ENCODE measurements at places on chromosomes 1 and 21.

DNA sequence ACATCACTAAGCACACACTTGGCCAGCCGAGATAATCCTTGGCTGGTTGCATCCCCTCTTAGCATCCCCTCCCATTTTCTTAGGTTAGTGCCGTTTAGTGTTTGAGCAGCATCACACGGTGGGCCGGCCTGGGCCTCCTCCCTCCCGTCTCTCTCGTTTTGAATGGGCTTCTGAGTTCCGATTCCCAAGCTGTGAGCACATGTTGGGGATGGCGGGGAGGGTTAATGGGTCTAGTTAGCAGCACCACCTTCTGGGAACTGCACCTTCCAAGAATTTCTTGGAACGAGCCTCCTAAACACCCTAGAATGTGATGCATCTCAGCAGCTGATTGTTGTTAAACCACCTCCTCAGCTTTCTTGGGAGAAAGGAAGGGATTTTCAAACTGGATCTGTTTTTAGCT, 73.3 kb downstream of the CNIH3 start:
- no peak for DNase-seq

DNA sequence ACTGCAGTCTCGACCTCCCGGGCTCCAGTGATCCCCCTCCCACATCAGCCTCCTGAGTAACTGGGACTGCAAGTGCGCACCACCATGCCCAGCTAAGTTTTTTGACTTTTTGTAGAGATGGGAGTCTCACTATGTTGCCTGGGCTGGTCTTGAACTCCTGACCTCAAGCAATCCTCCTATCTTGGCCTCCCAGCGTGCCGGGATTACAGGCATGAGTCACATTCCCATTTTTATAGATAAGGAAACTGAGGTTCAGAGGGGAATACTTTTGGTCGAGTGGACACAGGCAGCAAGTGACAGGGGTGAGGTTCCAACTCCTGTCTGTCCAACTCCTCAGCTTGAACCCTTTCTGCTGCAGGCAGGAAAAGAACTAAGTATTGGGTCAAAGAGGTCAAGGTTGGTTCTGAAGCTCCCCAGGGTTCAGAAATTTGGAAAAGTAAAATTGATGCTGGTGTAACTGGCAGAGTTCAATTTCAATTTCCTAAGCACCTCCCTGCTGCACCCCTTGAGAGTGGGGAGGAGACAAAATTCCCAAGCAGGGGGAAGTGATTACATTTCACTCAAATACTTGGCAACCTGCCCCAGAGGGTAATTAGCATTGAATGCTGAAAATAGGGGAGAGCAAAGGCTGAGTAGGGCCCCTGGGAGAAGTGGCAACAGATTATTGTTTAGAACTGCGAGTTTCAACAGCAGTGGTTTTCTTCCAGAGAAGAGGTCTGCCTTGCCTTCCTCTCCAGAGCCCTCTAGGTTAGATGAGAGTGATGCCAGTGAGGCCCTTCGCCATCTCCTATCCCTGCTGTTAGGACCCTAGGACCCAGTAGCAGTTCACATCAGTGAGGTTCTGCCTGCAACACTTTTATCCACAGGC, 17.5 kb upstream of the ALPL start:
- DNase-seq: no peak

DNA sequence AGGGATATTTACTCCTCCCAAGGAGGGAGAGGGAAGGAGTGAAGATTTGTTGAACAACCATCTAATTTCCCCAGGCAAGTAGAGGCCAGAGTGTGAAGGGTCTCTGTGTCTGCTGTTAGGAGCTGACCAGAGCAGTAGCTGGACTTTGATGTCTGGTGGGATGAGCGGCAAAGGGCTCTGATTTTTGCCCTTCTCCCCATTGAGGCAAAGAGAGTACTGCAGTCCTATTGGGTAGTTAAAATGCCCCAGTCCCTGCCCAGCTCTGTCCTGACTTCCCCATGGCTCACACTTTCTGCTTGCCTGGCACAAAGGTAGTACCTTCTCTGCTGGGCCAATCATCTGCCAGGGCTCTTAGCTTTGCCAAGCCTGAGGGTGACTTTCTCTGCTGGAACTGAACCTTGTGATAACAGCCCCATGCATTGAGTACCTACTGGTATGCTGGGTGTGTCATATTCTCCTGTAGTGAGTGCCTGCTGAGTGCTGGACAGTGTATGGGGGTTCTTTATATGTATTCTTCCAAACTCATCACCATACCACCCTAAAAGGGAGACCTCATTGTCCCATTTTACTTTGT, 64.0 kb upstream of the SELENON start:
- DNase-seq: no peak

DNA sequence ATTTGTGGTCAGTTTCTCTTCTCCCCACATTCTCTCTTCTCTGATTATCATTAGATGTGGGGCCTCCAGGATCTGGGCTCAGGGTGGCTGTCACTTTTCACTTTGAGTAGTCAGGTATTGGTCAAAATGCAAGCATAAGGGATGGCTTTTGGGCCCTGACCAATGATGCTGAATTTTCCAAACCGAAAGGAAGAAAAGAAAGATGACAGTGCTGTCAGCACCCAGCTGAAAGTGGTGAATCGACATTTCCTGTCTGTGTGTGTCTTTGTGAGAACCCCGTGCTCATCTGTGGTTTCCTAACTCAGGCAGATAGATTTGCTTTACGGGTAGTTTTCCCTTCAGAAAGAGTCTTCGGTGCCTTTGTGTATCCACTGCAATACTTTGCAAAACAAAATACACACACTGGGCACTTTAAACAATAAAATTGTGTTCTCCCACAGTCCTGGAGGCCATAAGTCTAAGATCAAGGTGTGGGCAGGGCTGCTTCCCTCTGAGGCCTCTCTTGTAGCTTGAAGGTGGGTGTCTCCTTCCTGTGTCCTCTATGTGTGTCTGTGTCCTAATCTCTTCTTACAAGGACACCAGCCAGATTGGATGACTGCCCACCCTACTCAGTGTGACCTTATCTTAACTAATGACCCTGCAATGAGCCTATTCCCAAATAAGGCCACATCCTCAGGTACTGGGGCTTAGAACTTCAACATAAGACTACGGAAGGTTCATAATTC, 274.8 kb upstream of the AJAP1 start:
- DNase-seq: no peak

DNA sequence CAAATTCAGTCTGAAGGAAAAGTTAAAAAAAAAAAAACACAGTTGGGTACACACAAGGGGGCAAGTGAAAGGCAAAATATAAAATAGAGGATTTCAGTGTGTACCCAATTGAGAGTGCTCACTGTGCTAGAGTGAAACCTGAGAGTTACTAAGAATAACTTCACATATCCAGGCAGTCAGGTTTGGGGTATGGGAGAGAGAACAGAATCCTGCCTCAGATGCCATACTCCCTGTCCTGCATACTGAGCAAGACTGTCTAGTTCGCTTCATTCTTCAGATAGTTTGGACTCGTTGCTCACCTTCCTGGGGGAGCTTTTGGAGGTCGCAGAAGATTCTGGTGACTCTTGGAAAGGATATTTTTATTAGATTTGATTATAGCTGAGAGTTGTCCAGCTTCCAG, 20.4 kb downstream of the CEP85 start:
- DNase-seq: no peak

GRCh38 chr21:36479415-36480402, at the start of gene CLDN14:
TSS of gene CLDN14 (minus strand) at chr21:36480122. CDS start at chr21:36461695, 18,427 bp downstream.
- no peak for DNase-seq

DNA sequence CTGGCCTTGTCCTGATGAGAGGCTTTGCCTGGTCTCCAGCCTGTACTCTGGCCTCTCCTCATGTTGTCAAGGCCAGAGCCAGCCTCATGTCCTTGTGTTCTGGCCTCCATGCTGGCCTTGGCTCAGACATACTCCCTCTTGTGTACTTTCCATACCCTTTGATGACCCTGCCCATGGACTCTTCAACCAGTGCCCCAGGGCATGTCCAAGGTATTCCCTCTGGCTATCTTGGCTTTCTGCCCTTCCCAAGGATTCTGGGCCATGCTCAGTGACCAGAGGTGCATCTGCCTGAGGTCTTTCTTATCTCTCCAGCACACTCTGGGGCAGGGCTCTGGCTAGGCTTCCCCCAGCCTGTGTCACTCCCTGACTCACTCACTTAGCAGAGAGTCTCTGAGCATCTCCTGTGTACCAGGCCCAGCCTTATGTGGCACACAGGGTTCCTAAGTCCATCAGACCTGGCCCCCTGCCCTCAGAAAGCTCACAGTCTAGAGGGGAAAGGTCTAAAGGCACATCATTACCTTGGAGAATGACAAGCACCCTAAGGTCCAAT, 141.4 kb upstream of the GRIK3 start:
- no peak for DNase-seq

DNA sequence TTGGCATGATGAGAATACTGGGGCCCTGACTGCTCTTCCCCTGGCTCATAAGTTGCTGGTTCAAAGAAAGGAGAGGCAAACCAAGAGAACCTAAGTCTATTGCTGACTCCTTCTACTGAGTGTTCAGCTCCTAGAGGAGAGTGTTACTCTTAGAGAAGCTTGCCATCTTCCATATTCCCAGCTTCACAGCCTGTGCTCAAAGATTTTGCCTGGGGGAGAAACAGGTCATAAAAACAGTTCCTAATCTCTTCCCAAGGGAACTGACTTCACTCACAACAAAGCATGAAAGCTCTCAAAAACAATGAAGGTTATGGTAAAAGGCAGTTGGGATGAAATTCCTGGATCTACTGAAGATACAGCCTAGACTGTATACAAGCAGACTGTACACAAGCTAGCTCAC, 37.1 kb downstream of the LRRC40 start:
- no peak for DNase-seq

- DNase-seq: no peak
Measured at GRCh38 chr1:192941722-192942411, 117.3 kb downstream of the UCHL5 start.

- DNase-seq: no peak
Measured at GRCh38 chr1:45923343-45923742, 119.9 kb downstream of the MAST2 start.

DNA sequence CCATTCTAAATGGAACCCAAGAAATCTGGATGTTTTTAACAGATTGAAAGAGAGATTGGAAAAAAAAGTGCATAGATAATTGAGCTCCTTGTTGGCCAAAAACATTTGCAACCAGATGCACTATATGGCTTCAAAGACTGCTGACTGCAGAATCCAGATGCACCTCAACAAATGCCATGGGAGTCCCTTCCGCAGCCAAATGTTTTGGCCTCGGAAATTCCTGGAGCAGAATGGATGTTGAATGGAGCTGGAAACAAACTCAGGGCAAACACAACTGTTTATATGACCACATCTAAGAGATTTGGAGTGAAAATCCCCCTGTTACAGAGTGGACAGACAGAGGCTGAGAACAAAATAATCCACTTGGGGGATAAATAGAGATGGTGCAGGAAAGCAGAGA, 285.0 kb upstream of the NFIA start:
- no peak for DNase-seq

GRCh38 chr21:24367936-24368335, 1239.3 kb downstream of the MRPL39 start:
- DNase-seq: peak; percentile 25

DNA sequence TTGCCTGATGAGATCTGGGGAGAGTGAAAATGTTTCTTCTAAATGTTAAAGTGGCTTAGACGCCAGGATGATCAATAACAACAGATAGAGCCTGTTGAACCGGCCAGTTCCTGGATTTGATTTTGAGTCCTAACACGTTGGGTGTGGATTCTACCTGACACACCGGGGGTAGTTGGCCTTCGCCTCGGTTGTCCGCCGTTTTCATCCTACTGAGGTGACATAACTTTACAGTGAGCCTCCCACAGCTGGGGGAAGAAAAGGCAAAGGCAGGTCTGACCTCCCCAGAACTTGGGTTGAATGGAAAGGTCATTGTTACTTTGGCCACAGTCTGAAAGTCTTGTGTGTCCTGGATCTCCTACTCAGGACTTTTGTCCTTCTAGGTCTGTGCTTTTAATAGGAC, 1.1 kb downstream of the PGD start:
- no peak for DNase-seq

- DNase-seq: no peak
Measured at GRCh38 chr1:184485751-184486723, 99.2 kb downstream of the C1orf21 start.

DNA sequence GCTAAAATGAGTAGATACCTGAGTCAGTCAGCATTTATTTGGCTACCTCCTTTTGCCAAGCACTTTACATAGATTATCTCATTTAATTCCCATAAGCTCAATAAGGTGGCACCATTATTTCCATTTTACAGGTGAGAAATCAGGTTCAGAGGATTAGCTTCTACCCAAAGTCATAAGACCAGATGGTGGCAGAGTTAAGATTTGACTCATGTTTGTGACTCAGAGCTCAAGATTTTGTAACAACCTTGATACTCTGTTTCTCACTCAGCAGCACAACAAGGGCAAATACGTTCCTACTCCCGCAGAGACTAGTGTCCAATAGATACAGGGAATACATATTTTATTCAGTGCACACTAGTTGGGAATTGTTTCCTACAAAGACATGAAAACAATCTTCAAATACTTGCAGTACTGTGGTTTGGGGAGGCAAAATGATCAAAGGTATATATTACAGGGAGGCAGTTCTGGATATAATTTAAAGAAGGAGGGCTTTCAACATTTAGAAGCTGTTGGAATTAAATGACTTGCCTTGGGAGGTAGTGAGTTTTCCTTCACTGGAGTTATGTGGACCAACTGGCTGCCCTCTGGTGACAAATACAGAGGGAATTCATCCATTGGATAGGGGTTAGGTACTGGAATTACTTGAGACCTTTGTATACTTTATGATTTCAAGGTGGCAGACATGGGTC, 3.6 kb downstream of the LEPR start:
- peak; percentile 73 for DNase-seq

DNA sequence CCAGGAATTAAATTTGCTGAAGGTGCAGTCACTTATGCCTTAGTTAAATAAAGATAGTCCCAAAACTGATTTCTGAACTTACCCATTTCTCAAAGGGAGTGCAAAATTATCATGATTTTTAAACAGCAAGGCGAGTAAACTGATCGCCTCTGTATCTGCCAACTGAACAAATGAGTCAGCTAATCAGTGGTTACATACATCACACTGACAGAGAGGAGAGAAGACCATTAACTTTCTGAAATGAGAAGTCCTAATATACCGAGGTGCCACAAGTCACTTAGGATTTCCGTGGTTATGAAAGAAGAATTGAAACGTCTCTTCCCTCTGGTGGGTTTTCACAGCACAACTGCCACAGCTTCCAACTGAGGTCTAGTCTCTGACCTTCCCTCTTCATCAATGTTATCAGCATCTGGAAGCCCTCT, 400.7 kb downstream of the SMYD3 start:
- no peak for DNase-seq

- DNase-seq: no peak
Measured at GRCh38 chr1:173122344-173122935, 71.7 kb upstream of the TNFSF18 start.

Measured in RWPE1 (cell line).